ENCODE measurements at places on chromosomes 7 and 10.

DNA sequence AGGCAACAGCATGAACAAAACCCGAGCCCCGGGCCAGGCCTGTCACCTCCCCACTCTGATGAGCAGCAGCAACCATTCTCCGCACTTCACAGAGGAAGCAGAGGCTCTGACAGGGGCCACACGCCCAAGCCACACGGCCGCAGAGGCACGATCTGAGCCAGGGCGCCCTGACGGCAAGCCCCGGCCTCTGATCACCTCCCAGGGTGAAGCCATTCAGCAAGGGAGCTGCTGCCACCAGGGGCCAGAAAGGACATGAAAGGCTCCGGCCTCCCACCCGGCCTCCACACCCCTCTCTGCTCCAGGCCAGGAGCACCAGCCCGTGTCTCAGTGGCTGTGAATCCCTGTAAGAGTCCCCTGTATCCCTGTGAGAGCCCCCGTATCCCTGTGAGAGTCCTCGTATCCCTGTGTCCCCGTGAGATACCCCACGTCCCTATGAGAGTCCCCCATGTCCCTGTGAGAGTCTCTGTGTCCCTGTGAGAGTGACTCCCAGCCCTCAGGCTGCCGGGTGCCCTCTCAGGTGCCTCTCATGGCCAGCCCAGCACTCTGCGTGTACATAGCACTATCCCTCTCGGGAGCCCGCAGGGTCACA is 187.8 kb downstream of the MAD1L1 start:
- no peak for DNase-seq

GRCh38 chr10:112332509-112333228 is 41.2 kb upstream of the ACSL5 start:
- no peak for DNase-seq

GRCh38 chr7:80458822-80459725 is 52.8 kb downstream of the GNAT3 start:
- DNase-seq = no peak

- DNase-seq = no peak
Measured at GRCh38 chr7:143878884-143879283, 23.1 kb downstream of the TCAF1 start.

GRCh38 chr7:105979405-105979804 is 16.3 kb downstream of the CDHR3 start:
- DNase-seq = no peak

DNA sequence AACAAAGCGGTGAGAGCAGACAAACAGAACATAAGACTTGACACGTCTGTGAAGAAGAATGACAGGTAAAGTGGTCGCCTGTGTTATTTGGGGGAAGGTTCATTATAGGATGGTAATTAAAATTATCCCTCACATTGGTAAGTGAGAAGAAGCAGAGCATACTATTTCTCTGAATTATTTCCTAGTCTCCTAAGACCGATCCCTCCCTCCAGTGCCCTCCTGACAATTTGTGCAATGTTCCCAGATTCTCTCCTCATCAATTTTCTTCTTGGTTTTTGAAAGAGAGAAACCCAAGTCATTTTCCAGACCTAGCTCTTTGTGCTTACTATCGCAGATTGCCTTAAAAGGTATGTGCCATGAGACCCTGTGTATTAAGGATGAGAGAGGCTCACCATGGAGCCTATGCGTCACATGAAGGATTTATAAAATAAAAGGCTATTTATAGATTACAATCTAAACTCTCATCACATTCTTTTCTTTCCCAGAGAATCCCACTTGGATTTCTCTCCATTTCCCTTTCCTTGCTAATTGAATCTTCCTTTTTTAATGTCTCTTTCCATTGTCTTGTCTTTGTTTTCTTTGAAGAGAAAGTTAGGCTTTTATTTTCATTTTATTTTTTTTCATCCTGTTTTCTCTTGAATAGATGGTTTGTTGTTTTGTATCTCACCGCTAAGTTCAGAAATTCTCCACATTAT is 112.0 kb downstream of the PPP1R3A start:
- peak; percentile 20 for DNase-seq

DNA sequence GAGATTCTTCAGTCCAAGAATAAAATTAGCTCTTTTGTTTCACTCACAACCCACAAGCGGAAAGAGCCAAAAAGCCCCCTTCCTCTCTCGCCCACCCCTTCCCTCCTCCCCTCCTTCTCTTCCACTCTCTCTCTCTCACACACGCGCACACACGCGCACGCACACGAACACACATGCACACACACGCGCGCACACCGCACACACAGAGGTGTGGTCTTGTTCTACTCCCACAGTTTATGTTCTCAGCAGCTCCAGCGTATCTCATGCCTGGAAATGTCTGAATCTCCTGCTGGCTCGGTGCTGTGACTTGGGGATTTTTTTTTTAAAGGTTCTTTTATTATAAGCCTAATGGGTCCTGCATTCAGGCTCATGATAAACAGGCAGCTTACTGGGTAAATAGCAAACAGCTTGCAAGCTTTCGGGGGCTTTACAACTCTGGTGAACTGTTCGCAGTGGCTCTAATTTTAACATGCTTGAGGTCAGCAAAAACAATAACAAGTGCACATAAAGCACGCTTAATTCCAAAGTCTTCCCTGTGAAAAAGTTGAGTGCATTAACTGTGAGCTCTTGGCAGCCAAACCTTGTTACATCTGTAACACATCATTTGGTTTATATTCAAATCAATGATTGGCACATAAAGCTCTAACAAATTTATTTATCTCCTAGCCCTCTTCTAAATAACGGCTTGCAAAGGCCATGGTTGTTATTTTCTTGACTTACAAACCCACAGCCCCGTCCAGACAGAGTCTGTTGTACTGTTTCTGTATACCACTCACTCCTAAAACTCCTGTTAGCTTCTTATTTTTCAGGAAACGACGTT is 424.1 kb upstream of the MGMT start:
- no peak for DNase-seq

GRCh38 chr10:97151307-97151914 is 34.3 kb downstream of the SLIT1 start:
- no peak for DNase-seq

GRCh38 chr7:101816595-101817470 is 593 bp upstream of the CUX1 start:
- DNase-seq = no peak

Measured in AG04450 (cell line).